Activated CD4-positive, alpha-beta memory T cell treated with anti-CD3 and anti-CD28 coated beads for 36 hours (primary cell): ENCODE measurements at places on chromosomes 5 and 9. TPM values are rescaled to one million over a fixed set of nuclear protein-coding genes. Genes with fewer than 3 reads are reported as not detected.

Gene CCL27
- total RNA-seq, result not detected

- DNase-seq, result peak; percentile 89
Observed at GRCh38 chr9:136901516-136902258, 15.4 kb downstream of the TRAF2 start.

Gene ENG
- 12.0 TPM for total RNA-seq

Gene MLLT3
- total RNA-seq, result 34.0 TPM

DNA sequence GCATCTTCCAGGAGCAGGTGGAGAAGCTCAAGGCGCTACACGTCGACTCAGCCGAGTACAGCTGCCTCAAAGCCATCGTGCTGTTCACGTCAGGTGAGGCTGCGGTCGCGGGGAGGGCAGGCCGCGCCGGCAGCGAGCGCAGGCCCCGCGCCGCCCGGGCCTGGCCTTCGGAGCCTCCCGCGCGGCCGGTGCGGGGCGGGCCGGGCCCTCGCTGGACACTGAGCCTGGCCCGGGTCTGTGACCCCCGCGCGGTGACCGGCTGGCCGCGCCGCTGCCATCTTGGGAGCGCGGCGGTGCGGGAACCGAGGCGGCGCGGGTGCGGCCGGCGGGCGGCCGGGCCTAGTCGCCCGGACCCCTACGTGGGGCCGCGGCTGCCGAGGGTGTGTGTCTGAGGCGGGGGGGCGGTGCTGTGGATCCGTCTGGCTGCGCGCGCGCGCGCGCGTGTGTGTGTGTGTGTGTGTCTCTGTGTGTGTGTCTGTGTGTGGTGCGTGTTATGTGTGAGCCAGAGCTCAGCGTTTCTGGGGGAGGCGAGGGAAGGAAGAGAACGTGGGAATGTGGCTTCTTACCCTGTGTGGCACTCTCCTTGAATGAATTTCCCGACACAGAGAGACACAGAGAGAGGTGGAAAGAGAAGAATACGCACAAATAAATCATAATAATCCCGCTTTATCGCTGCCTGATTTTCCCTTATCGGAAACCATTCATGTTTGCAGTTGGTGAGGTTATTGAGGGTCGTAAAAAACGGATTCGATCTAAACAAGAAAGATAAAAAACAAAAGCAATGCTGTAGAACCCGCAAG is 5.5 kb downstream of the NR2F1 start:
- no peak for DNase-seq

Gene ERMP1
- total RNA-seq, result 23.2 TPM

- DNase-seq, result no peak
Observed at GRCh38 chr5:178108446-178108845, 4.9 kb upstream of the N4BP3 start.
